ENCODE measurements at places on chromosomes 4 and X.

DNA sequence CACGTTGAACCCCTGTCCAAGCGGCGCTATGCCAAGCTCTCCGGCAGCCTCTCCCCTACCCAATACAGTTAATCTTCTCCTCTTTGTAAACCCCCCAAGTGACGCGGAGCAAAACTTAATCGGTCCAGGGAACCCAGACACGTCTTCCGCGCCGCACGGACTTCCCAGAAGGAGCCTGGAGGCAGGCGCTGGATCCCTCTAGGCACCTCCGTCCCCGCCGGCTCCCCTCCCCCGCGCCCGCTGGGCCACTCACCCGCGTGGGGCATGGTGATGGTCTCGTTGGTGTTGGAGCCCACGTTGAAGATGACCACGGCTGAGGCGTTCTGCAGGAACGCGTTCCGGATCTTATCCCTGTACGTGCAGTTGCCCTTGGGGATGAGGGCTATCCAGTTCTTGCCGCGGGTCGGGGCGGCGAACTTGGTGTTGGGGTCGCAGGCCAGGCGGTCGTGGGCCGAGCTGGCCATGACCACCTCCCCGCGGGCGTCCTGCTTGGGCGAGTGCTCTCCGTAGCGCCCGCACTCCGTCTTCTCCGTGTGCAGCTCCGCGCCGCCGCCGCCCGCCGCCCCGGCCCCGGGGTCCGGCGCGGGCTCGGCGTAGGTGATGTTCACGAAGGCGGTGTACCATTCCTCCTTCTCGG lies 1.1 kb downstream of the RNF150 start:
- DNase-seq = peak; percentile 63

- no peak for DNase-seq
Observed at GRCh38 chrX:134803060-134803459, 144.8 kb upstream of the PLAC1 start.

- no peak for DNase-seq
Observed at GRCh38 chr4:3656416-3657356, 109.5 kb upstream of the ADRA2C start.

- DNase-seq = no peak
Observed at GRCh38 chr4:57607566-57608180, 497.5 kb upstream of the IGFBP7 start.

DNA sequence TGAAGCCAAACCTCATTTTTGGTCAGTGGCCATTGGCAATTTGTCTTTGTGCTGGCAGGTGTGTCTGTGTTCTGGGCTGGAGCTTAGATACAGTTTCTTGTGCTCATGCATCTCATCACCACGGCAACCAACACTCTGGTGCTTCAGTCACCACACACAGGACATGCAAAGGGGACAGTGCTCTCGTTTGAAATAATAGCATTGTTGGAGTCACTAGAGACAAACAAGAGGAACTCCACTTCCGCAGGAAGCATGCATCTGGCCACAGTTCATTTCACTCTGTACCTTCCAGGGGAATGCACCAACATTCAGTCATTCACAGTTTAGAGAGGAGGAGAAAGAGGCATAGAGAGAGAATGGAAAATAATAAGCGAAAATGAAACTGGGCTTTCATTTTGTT lies 267.4 kb downstream of the ANK2 start:
- DNase-seq = no peak

GRCh38 chrX:39808471-39808917 lies 289.3 kb downstream of the BCOR start:
- DNase-seq = no peak

GRCh38 chrX:9781941-9782340 lies 4.3 kb upstream of the SHROOM2 start:
- no peak for DNase-seq

GRCh38 chr4:3174371-3175338 lies 74.3 kb upstream of the MSANTD1 start:
- DNase-seq = no peak

- DNase-seq = no peak
Observed at GRCh38 chr4:47469951-47470350, 6.4 kb upstream of the COMMD8 start.

DNA sequence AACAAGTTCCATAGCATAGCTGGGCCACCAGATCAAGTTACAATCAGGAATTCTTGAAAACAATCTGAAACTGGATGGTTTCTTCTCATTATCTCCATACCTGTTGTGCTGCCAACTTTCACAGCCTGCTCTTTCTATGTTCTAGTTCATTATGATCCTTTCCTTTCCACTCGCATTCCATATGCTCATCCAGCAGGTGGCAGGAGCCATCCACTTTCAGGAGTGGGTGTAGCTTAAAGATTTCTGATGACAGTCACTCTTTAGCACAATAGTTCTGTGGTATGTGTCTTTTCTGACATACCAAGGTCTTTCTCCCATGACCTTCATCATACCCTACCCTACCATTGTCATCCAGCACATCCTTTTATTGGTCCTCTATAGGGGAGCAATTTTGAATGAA lies 46.4 kb downstream of the PAGE2 start:
- DNase-seq = peak; percentile 2

- no peak for DNase-seq
Observed at GRCh38 chr4:70571772-70572171, 20.3 kb upstream of the AMBN start.

GRCh38 chrX:123859409-123859845 lies 426 bp upstream of the XIAP start:
- DNase-seq = no peak

DNA sequence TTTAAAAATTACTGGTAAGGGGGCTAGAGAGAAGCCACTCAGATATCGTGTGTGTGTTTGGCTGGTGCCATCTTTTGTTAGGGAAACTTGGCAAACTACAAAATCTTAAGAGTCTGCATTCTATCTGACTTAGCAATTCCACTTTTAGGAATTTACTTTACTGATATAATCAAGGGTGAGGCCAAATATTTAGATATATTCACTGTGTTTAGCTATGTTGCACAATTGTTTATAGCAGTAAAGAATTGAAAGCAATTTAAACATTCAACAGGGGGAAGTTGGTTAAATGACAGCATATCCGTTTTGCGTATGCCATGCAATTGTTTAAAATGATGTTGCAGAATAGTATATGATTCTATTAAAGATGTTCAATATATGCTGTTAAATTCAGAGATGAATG lies 6.4 kb upstream of the HERC3 start:
- no peak for DNase-seq

Data from SJCRH30 (cell line).